Activated naive CD8-positive, alpha-beta T cell treated with anti-CD3 and anti-CD28 coated beads for 36 hours (primary cell): ENCODE measurements at places on chromosomes 13 and 19.

GRCh38 chr19:2324220-2324948 is 4.0 kb downstream of the LSM7 start:
- H3K36me3 ChIP-seq, result peaks cover 28% of the 10 kb centered on the region
- H3K4me3 ChIP-seq, result no peak overlapping the region
- H3K4me1 ChIP-seq, result peaks cover 30% of the 10 kb centered on the region
- no peak for DNase-seq

GRCh38 chr13:41837629-41838028 is 123.3 kb downstream of the VWA8 start:
- peaks cover 1% of the 10 kb centered on the region for H3K4me1 ChIP-seq
- no peak overlapping the region for H3K27ac ChIP-seq
- no peak for DNase-seq
- H3K27me3 ChIP-seq, result no peaks in the 10 kb centered on the region
- peaks cover 44% of the 10 kb centered on the region for H3K36me3 ChIP-seq
- H3K4me3 ChIP-seq, result no peak overlapping the region

DNA sequence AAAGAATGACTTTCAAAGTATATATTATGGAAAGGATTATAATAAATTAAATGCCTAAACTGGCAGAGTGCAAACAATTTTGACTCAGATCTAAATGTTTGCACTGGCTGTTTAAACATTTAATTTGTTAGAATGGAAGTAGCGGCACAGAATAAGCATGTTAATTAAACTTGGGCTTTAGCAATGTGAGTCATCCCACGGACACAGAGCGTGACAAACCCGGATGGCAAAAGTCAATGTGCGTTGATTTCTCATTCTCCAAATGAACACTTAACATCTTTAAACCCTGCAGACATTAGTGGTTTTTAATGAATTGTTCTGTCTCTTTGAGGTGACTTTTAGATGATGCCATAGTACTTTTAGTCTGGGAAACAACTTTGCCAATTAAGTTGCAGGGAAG is 38.4 kb downstream of the PCDH8 start:
- no peak overlapping the region for H3K27ac ChIP-seq
- peaks cover 17% of the 10 kb centered on the region for H3K27me3 ChIP-seq
- no peak for DNase-seq
- H3K4me1 ChIP-seq, result peaks cover 2% of the 10 kb centered on the region
- H3K4me3 ChIP-seq, result no peak overlapping the region
- no peaks in the 10 kb centered on the region for H3K36me3 ChIP-seq

GRCh38 chr13:31807090-31807541 is 67.8 kb downstream of the RXFP2 start:
- H3K27me3 ChIP-seq, result no peaks in the 10 kb centered on the region
- no peak overlapping the region for H3K27ac ChIP-seq
- H3K4me3 ChIP-seq, result no peak overlapping the region
- no peaks in the 10 kb centered on the region for H3K4me1 ChIP-seq

DNA sequence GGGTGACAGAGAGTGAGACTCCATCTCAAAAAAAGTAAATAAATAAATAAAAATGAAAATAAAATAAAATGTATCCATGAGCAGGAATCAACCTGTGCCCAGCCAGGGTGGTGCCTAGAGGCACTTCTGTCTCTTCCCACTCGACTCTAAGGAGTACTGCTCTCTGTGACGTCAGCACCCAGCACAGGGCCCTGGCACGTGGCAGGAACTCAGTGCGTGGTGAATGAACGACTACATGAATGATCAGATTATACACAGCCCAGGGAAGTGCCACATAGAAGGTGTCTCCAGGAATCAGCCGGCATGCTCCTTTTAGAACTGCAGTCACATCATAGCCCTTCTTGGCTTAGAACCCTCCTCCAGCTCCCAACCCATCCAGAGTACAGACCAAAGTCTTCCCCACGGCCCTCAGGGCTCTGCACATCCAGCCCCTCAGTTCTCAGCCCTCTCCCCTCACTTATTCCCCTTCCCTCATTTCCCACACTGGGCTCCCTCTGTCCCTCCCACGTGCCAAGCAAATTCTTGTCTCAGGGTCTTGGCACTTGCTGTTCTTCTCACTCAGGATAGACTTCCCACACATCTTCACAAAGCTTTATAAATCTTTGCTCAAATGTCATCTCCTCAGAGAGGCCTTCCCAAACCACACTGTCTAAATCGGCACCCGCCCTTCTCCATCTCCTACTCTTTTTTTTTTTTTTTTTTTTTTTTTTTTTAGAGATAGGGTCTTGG is 4.2 kb downstream of the CLIP3 start:
- peaks cover 2% of the 10 kb centered on the region for H3K4me1 ChIP-seq
- no peak overlapping the region for H3K27ac ChIP-seq
- no peak for DNase-seq
- no peak overlapping the region for H3K4me3 ChIP-seq

DNA sequence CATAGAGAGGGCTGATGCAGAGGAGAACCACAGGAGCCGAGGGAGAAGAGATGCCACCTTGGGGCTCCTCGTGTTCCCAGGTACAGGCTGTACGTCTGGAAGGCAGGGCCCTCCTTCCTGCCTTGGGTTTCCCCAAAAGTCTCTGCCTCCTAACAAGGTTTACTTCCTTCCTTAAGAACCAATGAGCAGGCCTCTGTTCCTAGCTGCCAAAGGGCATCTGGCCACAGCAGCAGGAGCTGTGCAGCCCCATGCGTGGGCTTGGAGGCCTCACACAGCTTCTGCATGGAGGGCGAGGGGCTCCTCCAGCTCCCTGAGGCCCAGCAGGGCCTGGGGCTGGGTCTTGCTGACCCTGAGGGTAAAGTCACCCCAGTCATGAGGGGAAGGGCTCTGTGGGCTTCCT is 40.6 kb upstream of the TSHZ3 start:
- peaks cover 3% of the 10 kb centered on the region for H3K27me3 ChIP-seq
- H3K4me3 ChIP-seq, result no peak overlapping the region
- H3K27ac ChIP-seq, result no peak overlapping the region
- H3K36me3 ChIP-seq, result no peaks in the 10 kb centered on the region
- no peak for DNase-seq

DNA sequence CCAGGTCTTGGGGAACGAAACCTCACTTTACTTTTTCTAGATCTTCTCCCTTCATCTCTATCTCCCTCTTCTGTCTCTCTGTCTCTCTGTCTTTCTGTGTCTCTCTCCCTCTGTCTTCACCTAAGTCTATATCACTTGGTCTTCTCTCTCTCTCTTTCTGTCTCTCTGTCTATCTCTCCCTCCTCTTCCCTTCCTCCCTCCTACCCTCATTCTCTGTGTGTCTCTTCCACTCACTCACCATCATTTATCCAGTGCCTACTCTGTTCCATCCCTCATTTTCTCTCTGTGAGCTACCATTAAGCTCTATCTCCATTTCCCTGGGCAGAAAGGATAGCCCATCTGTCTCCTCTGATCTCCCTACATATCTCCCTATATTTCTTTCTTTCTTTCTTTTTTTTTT is 32.2 kb upstream of the FBL start:
- H3K27me3 ChIP-seq, result no peaks in the 10 kb centered on the region
- no peaks in the 10 kb centered on the region for H3K4me1 ChIP-seq
- H3K36me3 ChIP-seq, result peaks cover 3% of the 10 kb centered on the region

- H3K27me3 ChIP-seq, result peaks cover 7% of the 10 kb centered on the region
- no peak overlapping the region for H3K27ac ChIP-seq
These were observed 44.5 kb upstream of the GTF3A start for GRCh38 chr13:27379694-27380641.
